Psoas muscle (tissue), 8 donors: ENCODE measurements at places on chromosomes 3 and 15. TPM values are rescaled to one million over a fixed set of nuclear protein-coding genes. Genes with fewer than 3 reads are reported as not detected.

GRCh38 chr15:33296856-33297255 lies 13.9 kb upstream of the RYR3 start:
- no peak for DNase-seq

GRCh38 chr15:94031072-94031471 lies 200.3 kb upstream of the MCTP2 start:
- no peak for DNase-seq

ADAMTS17 gene
- 4.4 TPM for total RNA-seq

GCNT3 gene
- not detected for total RNA-seq

DNA sequence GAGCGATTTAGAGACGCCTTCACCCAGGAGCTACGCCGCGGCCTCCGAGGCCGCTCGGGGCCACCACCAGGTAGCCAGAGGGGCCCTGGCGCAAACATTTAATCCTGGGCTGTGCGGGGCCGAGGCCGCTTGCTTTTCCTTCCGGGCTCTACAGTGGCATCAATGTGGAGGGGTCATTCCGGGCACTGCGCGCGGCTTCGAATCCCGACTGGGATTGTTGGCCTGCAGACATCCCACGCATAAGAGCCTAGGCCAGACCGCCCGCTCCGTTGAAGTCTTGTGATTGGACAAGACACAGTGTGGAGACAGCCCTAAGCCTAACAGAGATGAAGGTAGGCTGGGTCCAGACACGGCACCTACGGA lies 568 bp upstream of the NCBP2 start:
- DNase-seq = no peak

P2RY12 gene
- 0.25 TPM for total RNA-seq

GRCh38 chr15:45114751-45115085 lies 592 bp downstream of the DUOXA2 start:
- no peak for DNase-seq

DNA sequence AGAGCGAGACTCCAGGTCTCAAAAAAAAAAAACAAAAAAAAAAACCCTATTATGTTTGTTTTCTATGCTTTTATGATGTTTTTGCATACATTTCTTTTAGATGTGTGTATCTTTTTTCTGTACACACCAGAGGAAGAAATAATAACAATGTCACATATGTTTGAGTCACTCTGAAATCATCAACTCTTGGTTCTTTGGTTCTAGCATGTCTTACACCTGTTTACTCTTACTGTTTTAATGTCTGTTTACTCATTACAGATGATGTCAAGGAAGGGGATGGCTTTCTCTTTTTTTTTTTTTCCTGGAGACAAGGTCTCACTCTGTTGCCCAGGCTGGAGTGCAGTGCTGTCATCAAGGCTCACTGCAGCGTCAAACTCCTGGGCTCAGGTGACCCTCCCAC lies 24.1 kb downstream of the RHOA start:
- DNase-seq = no peak

DNA sequence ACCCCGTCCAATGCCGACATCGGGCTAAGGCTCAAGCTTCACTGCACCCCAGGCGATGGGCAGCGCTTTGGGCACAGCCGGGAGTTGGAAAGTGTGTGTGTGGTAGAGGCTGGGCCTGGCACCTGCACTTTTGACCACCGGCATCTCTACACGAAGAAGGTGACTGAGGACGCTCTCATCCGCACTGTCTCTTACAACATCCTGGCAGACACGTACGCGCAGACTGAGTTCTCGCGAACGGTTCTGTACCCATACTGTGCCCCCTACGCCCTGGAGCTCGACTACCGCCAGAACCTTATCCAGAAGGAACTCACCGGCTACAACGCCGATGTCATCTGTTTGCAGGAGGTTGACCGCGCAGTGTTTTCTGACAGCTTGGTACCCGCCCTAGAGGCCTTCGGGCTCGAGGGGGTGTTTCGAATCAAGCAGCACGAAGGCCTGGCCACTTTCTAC lies 1.0 kb downstream of the PDE12 start:
- DNase-seq = no peak

DNA sequence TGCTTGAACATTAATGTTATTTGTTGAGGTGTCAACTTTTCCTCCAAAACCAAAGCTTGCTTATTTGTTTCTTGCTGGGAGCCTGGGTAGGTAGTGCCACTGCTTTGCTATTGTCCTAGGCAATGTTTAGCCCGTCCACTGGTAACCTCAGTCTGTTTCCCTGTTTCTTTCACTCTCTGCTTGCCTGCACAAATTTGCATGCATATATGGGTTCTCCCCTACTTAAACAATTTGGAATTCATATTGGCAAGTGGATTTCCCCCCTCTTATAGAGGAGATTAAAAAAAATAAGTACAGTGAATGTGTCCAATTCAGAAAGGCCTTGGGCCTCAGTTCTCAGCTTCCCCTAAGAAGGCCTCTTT lies 45.0 kb upstream of the BOC start:
- no peak for DNase-seq

SLC28A2 gene
- total RNA-seq = not detected

DNA sequence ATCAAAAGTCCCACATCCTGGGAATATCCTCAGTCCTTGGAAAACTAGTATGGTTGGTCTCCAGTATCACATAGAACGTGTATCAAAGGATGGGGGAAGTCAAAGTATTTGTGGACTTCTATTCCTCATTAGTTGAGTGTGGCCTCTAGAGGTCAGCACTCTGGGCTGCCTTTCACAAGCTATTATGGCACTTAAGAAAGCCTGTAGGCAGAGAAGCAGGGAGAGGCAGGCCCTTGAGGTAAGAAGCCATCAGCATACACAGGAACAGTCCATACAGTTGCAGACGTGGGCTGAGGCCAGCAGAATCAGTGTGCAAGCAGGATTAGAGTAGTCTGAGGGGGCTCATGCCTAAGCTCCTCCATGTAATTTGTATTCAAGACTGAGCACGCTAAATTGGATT lies 341.7 kb downstream of the CLSTN2 start:
- no peak for DNase-seq

DNA sequence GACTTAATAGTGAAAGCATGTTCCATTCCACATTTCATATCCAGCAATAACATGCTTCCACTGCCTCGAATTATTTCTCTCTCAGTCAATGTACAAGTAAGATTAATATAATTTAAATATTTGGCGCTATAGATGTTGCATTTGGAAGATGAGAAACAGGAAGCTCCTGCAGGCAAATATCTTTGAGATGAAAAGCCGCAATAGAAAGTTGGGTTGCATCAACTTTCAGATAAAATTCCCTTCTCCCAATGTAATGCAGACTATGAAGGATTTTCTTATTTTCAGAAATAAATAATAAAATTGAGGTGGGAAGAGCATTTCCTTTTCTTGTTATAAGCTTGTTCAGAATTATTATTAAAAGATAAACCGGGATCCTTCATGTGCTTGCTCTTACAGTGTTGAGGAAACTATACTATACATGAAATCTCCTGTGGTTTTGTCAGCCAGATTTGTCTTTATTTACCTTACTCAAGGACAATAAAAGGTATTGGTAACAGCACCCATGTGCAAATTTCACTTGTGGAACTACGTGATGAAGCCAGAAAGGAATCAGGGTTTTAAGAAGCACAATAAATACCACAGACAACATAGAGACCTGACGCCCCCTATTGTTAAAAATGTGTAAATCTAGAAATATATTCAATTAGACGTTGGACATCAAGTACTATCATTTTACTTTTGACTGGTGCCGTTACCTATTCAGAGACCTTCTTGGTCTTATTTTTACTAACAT lies 307.0 kb downstream of the ARPP21 start:
- no peak for DNase-seq

DNA sequence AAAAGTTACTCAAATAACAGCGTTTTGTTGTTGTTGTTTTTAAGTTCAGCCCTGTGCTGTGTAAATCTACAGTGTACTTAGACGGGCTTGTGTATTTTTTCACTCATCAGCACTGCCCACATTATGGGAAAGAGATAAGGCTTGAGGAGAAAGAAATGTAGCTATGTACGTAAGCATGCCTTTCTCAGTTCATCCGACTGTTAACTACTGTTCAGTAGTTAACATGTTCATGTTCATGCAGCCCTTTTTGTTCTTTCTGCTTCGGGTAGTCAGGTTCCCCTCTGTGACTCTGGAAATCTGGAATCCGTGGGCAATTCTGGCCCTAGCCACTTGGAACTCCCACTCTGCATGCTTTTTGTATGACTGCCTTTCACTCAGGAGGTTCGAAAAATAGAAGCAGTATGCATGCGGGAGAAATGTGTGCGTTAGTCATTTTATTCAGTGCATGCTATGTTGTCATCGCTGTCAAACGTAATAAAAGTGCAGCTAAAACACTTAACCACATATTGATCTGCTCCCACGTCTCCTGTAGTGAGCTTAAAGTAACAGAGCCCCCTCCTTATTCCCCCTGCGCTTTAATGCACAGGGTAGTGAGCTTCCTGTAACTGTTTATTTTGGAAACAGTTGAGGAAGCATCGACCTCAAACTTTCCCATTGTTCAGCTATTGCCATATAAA lies 283.1 kb upstream of the NR2F2 start:
- DNase-seq = no peak

OSTN gene
- 0.34 TPM for total RNA-seq

DNA sequence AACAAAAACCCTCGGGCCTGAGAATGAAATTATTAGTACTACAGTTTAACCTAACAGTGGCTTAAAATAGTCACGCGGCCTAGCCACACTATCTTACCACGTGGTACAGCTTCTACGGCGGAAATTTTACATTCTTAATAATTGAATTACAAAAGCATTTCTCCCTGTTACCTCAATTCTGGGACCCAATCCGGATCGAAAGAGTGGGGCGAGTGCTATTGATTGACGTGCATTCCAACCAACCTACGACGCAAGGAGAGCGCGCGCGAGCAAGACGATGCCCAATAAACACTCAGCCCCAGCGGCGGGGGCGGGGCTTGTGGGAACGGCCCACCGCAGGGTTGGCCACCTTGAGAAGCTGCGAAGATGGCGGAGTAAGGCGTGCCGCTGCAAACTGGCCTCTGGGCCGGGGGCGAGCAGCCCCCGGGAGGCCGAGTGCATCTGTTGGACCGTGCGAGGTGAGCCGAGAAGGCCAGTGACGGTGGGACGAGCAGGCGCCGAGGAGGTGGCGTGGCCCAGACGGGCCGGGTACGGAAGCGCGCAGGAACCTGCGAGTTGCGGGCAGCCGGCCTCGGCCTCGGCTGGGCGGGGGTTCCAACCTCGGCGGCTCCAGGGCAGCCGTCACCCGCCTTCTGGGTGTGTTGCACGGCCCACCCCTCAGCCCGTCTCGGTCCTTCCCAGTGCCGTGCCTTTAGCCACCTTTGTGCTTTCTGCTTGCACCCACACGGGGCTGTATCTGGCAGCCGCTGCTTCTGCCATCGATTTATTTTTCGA lies 48.6 kb downstream of the OIP5 start:
- peak; percentile 98 for DNase-seq

DNA sequence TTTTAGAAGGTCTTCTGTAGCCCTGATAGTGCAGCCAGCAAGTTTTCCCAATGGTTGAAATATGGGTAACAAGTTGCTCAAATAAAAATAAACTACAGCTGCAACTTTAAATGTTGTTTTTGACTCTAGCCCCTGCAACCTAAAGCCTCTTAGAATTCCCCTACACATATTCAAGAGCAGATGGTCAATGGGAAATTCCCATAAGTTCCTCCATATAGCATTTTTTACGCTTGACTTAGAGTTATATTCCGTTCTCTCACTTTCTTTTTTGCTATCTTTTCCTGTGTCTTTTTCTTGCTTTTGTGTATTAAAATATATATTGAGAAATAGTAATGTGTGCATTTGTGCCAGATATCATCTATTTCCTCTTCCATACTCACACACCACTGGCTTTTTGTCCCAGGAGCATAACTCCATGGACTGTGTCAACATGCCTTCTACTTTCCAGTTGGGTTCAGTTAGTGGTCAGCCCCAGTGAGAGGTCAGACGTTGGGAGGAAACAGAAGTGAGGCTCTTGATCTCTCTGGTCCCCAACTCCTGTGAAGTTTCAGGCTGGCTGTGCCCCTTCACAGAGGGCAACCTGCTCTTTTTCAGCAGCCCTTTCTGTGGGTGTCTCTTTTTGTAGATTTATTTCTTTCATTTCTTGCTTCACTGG lies 63.3 kb upstream of the TP63 start:
- DNase-seq = no peak

DNA sequence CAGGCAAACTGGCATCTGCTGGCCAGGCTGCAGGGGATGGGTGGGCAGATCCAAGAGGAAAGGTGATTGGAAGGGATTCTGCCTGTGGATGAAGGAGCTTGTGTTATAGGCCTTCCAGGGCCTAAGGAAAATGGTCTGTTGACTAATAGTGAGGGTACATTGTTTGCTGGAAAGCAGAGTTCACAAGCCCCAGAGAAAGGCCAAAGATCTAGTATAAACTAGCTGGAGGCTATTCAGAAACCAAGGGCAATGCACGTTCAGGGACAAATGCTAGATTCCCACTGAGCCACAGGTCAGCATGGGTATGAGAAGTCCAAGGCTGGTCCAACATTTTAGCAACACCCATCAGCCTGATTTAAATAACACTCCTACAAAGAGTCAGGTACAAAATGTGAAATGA lies 74.7 kb downstream of the FBN1 start:
- no peak for DNase-seq

DNA sequence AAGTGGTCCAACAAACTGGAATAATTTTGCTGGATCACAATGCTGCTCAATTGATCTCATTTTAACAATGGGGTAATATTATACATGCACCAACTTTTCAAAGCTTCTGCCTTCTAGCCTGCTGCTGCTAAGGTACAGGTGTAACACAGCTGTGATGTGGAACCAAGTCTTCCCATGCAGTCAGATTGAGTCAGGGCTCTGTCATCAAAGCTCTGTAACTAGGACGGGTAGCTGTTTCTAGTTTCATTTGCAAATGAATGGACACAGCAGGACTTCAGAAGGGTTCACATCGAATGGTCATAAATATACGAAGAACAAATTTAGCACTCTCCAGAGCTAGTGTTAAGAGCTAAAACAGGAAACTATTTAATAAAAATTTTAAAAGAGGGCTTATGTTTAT lies 189.2 kb downstream of the USP13 start:
- no peak for DNase-seq

DNA sequence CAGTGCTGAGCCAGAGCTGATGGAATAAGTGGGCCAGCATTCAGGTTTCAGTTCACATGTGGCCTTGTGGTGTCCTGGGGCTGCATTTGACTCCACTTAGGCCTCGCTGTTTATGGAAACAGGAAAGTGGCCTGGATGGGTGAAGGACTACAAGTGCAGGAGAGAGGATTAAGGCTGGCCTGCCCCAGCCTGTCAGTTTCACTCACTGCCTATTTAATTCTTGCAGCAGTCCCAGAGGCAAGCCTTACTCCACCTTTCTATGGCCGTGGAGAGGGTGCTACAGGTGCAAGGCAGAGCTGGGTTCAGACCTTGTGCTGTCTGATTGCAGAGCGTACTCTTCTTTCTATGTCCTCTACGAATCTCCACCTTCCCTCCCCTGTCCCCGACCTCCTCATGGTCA lies 37.7 kb downstream of the ABHD17C start:
- no peak for DNase-seq

DNA sequence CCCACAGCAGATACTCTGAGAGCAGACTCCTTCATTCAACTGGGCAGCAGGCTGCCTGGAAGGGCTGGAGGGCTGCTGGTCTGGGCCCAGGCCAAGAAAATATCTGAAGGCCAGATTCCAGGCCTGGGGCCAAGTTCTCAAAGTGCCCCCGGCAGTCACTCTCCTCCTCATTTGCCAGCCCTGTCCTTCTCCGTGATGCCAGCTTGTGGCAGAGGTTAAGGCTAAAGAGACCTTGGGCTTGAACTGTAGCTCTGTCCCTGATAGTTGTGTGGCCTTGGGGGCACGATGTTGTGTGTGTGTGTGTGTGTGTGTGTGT lies 39.0 kb downstream of the FAM3D start:
- DNase-seq = no peak

PLCB2 gene
- total RNA-seq = 3.0 TPM
